ENCODE measurements at places on chromosomes 13 and 19.

- DNase-seq: no peak
These were observed 23.1 kb upstream of the SPRY2 start for GRCh38 chr13:80363890-80364503.

DNA sequence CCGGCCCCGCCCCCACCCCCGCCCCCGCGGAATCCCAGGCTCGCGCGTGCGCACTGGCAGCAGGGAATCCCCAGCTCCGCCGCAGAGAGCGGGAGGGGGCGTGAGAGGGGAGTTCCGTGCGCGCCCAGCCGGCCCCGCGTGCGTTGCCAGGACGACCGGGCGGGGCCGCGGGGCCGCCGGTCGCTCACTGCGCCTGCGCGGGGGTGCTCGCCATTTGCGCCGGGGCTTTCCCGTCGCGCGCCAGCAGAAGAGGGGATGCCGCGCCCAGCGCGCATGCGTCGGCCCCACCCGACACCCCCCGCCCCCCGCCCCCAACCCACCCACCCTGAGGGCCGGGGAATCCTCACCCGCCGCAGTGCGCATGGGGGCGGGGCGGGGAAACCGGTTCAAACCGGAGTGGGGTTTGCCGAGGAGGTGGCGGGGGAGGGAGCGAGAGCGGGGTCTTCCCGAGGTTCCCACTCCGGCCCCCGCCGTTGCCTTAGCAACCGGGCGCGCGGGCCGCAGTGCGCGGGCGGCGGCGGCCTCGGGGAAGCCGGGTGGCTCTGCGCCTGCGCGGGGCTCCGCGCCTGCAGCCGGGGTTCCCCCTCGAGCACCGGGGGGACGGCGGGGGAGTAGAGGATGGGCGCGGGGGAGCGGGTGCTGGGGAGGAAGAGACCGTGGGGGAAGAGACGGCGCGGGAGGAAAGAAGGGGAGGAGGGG lies 15.1 kb downstream of the CCDC124 start:
- peak; percentile 95 for DNase-seq

DNA sequence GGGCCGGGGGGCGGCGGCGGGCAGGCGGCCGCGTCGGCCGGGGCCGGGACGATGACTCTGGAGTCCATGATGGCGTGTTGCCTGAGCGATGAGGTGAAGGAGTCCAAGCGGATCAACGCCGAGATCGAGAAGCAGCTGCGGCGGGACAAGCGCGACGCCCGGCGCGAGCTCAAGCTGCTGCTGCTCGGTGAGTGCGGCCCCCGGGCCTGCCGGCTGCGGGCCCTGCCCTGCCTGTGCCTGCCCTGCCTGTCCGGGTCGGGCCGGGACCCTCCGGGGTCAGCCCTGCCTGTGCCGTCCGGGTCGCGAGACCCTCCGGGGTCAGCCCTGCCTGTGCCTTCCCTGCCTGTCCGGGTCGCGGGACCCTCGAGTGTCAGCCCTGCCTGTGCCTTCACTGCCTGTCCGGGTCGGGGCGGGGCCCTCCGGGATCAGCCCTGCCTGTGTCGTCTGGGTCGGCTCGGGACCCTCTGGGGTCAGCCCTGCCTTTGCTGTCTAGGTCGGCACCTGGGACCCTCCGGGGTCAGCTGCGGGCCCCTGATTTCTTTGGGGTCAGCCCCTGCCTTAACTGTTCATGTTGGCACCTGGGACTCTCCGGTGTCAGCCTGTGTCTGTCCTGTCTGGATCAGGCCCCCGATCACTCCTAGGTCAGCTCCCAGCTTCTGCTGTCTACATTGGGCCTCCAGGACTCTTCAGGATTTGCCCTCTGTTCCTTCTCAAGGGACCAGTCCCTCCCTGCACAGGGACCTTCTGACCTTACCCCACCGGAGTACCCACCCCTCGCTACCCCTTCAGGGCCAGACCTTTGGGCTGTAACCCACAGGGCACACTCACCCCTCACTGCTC lies 659 bp downstream of the GNA11 start:
- no peak for DNase-seq

GRCh38 chr19:18333680-18334079 lies 6.7 kb upstream of the PGPEP1 start:
- no peak for DNase-seq

- no peak for DNase-seq
These were observed 10.4 kb downstream of the TLE6 start for GRCh38 chr19:2987797-2988196.

DNA sequence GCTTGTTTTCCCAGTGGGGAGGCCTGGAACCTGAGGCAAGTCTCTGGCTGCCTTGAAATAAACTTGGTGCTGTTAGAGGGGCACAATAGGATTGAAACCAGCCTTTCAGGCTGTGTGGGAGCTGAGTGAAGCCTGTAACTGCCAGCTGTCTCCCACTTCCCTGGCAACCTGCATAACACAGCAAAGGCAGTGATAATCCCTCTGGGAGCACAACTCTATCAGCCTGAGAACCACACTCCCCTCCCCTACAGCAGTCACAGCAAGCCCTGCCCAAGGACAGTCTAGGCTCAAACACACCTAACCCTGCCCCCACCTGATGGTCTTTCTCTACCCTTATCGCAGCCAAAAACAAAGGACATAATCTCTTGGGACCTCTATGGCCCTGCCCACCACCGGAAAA lies 683.8 kb upstream of the ATXN8OS start:
- DNase-seq: no peak

- DNase-seq: no peak
These were observed 320.3 kb downstream of the SHISA2 start for GRCh38 chr13:25731536-25731935.

GRCh38 chr13:100131863-100132574 lies 43.1 kb downstream of the PCCA start:
- no peak for DNase-seq

- DNase-seq: no peak
These were observed 100.9 kb downstream of the NDFIP2 start for GRCh38 chr13:79581870-79582315.

DNA sequence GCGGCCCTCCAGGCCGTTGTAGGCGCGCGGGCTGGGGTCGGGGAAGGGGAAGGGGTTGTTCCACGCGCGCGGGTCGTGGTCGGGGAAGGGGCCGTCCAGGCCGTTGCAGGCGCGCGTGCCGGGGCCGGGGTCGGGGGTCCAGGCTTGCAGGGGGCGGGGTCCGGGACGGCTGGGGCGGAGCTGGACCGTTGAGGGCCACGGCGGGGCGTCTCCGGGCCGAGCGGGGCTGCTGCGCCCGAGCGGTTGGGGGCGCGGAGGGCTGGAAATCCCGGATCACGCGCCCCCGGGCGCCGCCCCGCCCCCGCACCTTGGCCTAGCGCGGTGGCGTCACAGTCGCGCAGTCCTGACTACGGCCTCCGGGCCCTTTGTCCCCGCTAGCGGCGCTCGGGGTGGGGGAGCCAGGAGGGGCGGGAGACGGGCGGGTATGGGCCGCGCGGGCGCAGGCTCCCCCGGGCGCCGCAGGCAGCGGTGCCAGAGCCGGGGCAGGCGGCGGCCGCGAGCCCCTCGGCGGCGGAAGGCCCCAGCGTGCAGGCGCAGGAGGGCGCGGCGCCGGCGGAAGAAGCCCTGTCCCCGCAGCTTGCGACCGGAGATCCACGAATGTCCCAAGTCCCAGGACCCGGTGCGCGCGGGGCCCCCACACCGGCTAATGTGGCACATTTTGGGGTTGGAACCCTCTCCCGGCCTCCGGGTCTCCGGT lies 665 bp downstream of the GPX4 start:
- DNase-seq: no peak

- DNase-seq: peak; percentile 38
These were observed 44.5 kb upstream of the GTF3A start for GRCh38 chr13:27379694-27380641.

- no peak for DNase-seq
These were observed 20.0 kb downstream of the ELL start for GRCh38 chr19:18501832-18502231.

DNA sequence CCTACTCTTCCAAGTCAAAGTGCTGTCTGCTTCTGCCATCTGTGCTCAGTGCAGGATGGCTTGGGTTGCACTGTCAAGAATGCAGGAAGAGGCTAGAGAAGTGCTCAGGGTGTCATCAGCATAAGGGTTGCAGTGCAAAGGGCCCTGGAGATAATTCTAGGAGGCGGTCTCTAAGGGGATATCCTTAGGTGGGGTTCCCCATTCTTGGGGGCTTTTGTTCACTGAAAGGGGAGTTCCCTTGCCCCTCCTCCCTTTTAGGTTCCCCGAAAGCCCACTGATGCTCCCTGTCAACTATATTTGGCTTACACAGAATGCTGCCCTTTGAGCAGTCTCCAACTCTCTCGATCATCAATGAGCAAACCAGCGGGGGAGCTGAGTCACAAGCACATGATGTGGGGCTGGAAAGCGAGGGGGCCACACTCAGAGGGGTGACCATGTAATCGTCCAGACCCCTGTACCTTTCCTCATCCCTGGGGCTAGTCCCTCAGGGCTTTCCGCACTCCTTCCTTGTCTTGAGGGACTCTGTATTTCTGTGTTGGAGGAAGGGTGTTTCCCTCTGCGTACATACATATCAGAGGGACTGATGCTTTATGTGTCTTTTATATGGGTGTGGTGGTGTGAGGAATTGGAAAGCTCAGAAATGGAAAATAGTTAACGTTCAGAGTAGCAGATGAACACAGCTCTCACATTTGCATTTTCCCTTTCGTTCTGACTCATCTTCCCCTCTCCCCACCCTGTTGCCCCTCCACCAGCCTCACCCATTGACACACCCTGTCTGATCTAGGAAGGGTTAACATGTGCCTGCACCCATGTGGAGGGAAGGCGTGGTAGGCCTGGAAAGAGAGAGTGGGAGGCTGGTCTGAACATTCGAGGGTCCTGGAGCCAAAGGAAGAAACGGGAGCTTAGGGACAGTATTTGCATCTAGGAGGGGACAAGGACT lies 6.7 kb downstream of the ZBTB32 start:
- DNase-seq: no peak

DNA sequence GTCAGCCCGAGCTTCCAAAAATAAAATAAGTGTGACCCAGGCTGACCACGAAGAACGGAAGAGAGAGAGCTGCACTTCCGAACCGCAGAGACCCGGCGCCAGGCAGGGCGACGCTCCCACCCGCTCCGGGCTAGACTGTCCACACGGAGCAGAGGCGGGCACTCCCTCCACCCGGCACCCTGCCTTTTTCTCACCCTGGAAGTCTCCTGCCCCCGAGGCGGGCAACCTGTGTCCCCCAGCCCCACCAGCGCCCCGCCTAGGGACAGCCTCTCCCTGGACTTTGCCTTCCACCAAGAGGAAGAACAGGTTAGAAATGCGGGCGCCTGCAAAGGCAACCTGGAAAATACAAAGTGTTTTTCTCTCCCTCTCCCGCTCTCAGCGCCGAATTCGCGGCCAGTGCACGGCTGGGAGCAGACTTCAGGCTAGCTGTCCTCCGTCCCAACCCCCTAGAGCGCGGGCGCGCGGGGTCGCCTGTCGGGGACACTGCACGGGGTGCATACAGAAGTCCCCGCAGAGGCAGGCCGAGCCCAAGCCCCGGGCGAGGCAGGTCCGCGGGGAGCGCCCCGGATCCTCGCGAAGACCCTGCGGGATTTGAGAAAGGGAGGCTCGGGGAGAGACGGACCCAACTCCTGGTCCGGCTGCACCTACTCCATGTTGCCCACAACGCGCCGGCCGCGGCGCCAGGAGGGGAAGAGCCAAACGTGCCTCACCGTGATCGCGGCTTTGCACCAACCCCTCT lies 845 bp downstream of the SPRY2 start:
- DNase-seq: no peak

DNA sequence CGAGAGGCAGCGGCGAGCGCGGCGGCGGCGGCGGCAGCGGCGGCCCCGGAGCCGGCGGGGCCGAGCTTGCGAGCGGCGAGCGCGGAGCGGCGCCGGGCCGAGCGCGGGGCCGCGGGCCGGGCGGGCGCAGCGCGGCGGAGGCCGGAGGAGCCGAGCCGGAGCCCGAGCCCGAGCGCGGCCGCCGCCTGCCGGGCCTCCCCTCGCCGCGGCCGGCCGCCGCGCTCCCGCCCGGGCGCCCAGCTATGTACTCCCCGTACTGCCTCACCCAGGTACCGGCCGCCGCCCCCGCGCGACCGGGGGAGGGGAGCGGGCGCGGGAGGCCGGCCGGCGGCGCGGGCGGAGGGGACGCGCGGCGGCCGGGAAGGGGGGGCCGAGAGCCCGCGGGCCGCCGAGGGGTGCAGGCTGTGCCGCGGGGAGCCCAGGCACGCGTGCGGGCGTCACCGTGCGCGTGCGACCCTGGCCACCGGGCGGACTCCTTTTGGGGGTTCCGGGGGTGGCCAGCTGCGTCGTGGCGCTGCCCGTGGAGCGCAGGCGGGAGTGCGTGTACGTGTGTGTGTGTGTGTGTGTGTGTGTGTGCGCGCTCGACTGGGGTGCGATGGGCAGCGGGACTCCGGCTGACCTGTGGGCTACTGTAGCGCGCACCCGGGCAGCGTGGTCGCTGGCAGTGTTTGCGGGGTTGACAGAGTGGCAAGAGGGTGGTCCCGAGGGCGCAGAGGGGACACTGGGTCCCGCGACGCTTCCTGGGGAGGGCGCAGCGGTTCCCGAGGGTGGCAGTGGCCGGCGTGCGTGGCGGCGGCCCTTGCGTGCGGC lies 526 bp downstream of the NFIX start:
- DNase-seq: no peak

- DNase-seq: no peak
These were observed 429.0 kb upstream of the MIR17HG start for GRCh38 chr13:90918536-90918935.

- no peak for DNase-seq
These were observed 36.0 kb upstream of the NEK3 start for GRCh38 chr13:52195401-52195837.

DNA sequence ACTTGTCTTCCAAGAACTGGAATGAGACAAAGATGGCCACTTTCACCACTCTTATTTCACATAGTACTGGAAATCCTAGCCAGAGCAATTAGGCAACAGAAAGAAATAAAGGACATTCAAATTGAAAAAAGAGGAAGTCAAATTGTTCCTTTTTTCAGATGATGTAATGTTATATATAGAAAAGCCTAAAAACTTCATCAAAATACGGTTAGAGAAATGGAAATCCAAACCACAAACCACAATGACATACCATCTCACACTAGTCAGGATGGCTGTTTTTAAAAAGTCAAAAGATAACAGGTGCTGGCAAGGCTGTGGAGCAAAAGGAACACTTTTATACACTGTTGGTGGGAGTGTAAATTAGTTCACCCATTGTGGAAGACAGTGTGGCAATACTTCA lies 113.3 kb upstream of the SPRY2 start:
- no peak for DNase-seq

- no peak for DNase-seq
These were observed 47.7 kb downstream of the GSX1 start for GRCh38 chr13:27839809-27840467.

DNA sequence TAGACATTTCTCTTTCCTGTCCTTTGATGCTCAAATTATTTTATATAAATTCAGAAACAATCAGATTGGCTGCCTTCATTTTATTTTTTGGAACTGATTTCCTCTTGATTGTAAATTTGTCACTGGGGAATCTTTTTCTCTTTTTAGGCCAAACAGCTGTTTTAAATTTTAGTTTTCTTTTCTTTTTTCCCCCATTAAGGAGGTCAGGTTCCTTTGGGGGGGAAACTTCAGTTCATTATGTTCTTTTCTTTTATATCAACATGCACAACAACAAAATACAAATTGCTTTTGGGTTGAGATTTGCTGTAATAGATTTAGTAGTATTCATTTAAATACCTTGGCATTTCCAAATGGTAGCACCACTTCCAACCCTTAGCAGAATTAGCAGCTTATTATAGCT lies 264.8 kb upstream of the SPRY2 start:
- DNase-seq: no peak
